ENCODE measurements at places on chromosomes 11 and 22. TPM values are rescaled to one million over a fixed set of nuclear protein-coding genes. Genes with fewer than 3 reads are reported as not detected.

DNA sequence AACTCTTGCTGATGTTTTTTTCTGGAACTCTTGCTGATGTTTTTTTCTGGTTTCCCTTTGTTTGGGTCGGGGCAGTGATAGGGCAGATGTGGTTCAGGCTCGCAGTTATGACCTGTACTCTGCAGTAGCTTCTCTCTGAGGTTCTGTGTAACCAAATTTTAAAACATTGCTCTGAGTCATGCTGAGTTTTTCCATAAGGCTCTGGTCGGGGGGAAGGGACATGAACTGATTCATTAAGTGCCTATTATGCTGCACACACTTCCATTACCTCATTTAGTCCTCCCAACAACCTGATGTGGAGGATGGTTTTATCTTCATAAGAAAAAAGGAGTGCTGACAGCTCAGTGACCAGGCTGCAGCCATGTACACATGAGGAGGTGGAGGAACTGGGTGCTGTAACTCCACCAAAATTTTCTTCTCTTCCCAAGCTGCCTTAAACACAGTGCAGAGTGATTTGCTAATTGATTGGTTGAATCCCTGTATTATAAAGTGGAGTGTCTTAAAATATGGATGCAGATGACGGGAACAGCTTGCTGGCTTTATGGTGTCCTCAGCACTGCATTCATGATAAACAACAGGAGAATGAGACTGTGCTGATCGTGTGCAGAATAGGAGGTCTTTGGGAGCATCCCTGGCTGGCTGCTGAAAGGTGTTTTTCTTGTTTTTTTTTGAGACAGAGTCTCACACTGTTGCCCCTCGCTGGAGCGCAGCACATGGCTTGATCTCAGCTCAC is 19.1 kb downstream of the TNRC6B start:
- DNase-seq, result peak; percentile 94

DNA sequence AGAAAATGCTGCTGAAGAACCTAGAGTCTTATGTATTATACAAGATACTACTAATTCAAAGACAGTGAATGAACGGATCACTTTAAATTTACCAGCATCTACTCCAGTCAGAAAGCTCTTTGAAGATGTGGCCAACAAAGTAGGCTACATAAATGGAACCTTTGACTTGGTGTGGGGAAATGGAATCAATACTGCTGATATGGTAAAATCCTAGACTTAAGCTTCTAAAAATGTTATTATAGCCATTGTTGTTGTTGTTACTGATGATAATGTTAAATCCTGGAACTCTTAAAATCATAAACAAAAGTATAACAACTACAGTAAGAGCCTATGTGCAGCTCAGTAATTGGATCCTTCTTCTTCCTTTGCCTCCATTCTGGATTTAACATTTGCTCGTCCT is 38.4 kb downstream of the USP47 start:
- DNase-seq, result no peak

- DNase-seq, result no peak
These were observed 25.9 kb downstream of the SCUBE1 start for GRCh38 chr22:43317239-43317638.

- peak; percentile 59 for DNase-seq
These were observed 154.9 kb upstream of the NAV2 start for GRCh38 chr11:19557720-19558140.

- no peak for DNase-seq
These were observed 70.2 kb upstream of the PPARA start for GRCh38 chr22:46079861-46080821.

DNA sequence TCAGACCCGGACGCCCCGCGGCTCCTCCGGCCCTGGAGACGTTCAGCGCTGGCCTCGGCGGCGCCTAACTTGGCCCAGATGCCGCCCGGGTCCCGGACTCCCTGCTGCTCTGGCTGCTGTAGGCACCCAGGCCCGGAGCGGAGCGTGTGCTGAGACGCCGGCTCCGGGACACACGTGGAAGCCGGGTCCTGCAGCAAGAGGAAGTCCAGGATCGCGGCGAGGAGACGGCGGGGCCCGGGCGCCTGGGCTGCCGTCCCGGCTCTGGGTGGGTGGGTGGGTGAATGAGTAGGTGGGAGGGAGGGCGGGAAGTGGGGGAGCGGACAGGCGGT is 223 bp downstream of the WT1 start:
- no peak for DNase-seq

DNA sequence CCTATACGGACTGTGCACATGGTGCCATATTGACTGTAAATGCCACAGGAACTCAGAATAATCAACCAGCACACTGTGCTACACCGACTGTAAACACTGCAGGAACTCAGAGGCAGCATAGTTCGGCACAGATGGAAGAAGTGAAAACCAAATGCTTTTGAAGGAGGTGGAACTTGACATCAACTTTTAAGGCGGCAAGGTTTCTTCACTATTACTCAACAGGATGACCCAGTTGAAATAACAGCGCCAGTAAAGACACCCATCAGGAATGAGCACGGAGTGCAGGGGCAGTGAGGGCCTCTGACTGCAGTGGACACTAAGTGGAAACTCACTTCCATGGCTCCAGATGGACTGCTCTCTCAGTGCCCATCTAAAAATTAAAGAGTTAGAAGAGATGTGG is 15.7 kb downstream of the TESMIN start:
- no peak for DNase-seq

GRCh38 chr11:102172127-102172848 is 62.0 kb downstream of the YAP1 start:
- peak; percentile 40 for DNase-seq

GRCh38 chr22:39475902-39476301 is 19.1 kb downstream of the MGAT3 start:
- DNase-seq, result no peak

GRCh38 chr11:120335908-120336640 is at the start of gene ARHGEF12:
ARHGEF12 (plus strand) TSS chr11:120336413; CDS start chr11:120337244, 831 bp downstream.
- peak; percentile 81 for DNase-seq

DNA sequence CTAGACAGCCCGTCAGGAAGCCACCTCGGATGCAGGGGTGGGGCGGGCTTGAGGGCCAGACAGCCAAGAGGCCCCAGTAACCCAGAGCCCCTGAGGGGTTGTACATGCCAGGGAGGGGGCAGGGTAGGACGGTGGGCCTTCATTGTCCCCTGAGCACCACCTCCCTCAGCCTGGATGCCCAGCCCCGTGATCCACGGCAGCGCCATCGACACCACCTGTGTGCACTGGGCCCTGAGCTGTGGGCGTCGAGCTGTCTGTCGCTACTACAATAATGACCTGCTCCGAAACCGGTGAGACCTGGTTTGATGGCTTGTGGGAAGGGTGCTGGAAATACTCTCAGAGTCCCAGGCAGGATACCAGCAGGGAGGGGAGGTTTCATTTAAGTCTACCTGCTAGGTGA is 37.4 kb upstream of the TPBGL start:
- DNase-seq, result no peak

GRCh38 chr11:1728301-1728700 is 22.1 kb downstream of the IFITM10 start:
- no peak for DNase-seq

DNA sequence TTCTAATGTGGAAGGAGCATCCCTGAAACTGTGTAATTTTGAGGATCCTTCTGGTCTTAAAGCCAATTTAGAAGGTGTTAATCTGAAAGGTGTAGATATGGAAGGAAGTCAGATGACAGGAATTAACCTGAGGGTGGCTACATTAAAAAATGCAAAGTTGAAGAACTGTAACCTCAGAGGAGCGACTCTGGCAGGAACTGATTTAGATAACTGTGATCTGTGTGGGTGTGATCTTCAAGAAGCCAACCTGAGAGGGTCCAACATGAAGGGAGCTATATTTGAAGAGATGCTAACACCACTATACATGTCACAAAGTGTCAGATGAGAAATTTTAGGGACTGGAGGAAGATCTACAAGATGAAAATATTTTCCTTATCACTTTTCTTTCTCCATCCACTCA is 7.6 kb downstream of the BCO2 start:
- no peak for DNase-seq

DNA sequence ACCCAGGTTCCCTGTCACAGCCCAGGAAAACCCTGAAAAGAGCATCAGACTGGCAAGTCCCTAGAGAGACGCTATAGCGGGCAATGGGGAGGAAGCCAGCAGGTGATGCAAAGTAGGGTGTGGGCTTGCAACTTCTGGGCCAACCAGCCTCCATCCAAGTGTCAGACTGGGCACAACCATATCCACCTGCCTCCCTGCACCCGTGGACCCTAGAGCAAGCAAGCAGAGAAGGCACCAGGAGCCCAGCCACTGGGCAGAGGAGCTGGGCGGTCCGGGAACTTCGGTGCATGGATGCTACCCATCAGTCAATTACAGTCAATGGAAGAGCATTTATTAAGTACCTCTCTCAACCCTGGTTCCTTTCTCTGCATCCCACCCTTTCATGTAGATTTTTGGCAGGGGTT is 2.8 kb downstream of the NECTIN1 start:
- DNase-seq, result no peak

DNA sequence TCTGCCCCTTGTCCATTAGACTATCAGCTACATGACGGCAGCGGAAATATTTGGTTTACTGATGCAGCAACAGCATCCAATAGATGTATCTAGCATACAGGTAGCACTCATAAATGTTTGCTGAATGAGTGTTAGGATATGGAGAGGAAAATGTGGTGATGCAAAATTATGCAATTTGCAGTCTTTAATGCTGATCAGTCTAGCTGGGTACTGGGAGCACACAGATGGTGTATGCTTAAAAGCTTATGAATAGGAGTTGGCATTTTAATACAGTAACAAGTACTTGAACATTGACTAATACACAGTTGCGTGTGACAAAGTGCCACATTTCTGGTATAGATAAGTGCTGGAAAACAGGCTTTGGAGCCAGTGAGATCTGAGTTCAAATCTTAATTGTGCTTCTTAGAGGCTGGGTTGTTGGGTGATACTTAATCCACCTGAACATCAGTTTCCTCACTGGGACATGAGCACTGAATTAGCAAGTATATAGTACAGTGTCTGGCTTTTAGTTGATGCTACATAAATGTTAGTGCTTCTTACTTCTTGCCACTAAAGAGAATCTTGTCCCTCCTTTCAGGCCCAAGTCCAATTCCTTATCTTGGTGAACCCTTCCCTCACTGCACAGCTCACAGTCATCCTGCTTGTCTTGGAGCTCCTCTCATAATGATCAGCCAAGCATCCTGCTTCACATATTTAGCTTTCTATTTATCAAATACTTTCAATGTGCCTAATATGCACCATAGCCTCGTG is 99.6 kb downstream of the TIMP3 start:
- DNase-seq, result peak; percentile 31

GRCh38 chr22:49263101-49263500 is 564.6 kb downstream of the BRD1 start:
- DNase-seq, result no peak

- no peak for DNase-seq
These were observed 21.5 kb downstream of the FBLN1 start for GRCh38 chr22:45524157-45524556.

GRCh38 chr11:2420502-2421225 is 20.1 kb downstream of the TSSC4 start:
- DNase-seq, result peak; percentile 25

GRCh38 chr11:70584498-70585235 is 186.3 kb downstream of the CTTN start:
- no peak for DNase-seq

GRCh38 chr11:65870307-65870658 is 2.3 kb downstream of the EFEMP2 start:
- no peak for DNase-seq

GRCh38 chr11:69180226-69180625 is 24.5 kb downstream of the SMIM38 start:
- no peak for DNase-seq

DNA sequence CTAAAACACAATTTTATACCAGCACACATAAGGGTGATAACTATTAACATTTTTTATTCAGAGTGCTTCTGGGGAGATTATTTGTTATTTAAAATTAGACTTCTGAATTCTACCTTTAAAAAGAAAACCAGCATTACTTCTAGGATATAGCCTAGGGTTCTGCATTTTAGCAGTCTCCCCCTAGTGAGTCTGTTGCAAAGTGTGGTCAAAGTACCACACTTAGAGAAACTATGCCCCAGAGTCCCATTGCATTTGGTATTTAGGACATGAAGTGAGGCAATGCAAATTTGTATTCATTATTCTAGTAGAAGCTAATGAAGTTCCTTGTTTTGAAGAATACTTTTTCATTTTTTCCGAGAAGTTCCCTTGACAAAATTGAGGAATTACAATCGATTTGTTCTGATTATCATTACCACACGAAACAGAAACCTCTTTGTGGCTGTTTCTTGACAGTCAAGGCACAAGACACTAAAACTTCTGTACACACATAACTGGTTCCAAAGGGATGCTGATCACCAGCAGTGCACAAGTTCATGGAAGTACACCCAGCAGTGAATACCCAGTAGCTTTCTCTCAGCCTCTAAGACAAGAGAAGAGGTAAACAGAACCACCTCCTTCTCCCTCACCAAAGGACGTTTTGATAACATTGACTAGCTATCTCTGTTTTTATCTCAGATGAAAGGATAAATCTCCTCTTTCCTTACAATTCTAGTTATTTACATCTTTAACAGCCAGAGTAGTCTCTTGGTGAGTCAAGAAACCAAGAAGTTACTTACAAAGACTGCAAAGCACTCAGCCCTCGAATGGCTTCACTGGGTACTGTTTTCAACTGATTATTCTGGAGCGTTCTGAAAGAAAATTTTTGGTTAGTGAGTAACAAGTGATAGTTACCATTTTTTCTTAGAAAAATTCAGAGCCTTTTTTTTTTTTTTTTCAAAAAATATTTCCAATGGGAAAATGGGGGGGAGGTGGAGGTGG is 27.6 kb upstream of the CCDC34 start:
- no peak for DNase-seq

DNA sequence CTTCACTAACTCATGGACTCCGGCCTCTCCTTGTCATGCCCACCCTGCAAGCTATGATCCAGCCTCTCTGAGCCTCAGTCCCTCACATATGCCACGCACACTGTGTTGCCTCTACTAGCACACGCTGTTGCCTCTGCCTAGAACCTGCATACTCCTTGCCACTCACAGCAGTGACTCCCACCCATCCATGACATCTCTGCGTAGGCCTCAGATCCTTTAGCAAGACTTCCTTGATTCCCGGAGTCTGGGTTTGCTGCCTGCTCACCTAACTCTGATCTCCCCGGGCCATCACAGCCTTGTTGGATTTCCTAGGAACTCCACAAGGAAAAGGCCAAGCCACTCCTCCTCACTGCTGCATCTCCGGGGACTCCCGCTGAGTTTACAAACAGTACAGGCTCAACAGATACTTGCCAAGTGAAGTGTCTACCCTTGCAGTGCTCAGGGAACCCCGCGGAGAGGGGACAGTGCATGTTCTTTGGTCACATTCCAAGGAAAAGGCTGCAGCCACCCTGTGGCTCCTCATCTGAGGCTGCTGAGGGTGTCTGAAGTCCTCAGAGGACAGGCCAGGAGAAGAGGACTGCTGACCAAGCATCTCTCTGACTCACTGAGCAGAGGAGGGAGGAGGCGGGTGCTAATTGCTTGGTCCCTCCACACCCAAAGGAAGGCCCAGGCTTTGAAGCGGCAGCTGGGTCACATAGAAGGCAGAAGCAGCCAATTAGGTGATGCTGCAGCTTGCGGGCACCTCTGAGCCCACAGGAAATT is 42.4 kb upstream of the NAV2 start:
- DNase-seq, result peak; percentile 37

The IFITM10 gene
- 2.4 TPM for total RNA-seq

The PNPLA3 gene
- 1.7 TPM for total RNA-seq

The PMM1 gene
- 17.4 TPM for total RNA-seq

The IRAG1 gene
- total RNA-seq, result 0.26 TPM

The CST6 gene
- 4.4 TPM for total RNA-seq

The RCOR2 gene
- 2.4 TPM for total RNA-seq

The TRIM51 gene
- not detected for total RNA-seq

The PHETA2 gene
- 3.4 TPM for total RNA-seq

The GAS2 gene
- 1.8 TPM for total RNA-seq

The OR52L1 gene
- total RNA-seq, result not detected

The UBQLN3 gene
- total RNA-seq, result 0.13 TPM

The AGBL2 gene
- total RNA-seq, result 0.38 TPM

The OR52E8 gene
- not detected for total RNA-seq
